Stimulated activated CD4-positive, alpha-beta T cell treated with anti-CD3 and anti-CD28 coated beads, Interleukin-1b, Interleukin-23, amount 100 ng/mL, for 1 hour (primary cell): ENCODE measurements at places on chromosomes 7 and 10.

- no peak for DNase-seq
Measured at GRCh38 chr10:69446650-69447151, 4.6 kb upstream of the TSPAN15 start.

DNA sequence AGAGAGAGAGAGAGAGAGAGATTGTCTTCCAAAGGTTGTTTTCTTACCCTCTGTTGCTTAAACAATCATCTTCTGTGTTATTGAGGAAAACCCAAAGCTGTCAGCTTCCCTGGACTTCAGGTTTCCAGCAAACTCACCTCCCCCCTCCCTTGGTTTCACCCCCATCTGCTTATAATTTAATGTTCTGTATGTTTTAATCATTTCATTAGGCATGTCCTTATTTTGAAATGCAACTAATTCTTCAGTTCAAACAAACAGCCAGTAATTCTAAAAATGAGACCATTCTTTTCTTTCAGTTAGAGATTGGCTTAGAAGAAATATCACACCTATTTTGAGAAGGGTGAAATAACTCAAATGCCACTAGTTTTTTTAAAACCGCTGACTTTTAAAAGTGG, 102.9 kb downstream of the FAM204A start:
- DNase-seq = no peak

- DNase-seq = no peak
Measured at GRCh38 chr10:36469585-36469984, 655.8 kb upstream of the ANKRD30A start.

DNA sequence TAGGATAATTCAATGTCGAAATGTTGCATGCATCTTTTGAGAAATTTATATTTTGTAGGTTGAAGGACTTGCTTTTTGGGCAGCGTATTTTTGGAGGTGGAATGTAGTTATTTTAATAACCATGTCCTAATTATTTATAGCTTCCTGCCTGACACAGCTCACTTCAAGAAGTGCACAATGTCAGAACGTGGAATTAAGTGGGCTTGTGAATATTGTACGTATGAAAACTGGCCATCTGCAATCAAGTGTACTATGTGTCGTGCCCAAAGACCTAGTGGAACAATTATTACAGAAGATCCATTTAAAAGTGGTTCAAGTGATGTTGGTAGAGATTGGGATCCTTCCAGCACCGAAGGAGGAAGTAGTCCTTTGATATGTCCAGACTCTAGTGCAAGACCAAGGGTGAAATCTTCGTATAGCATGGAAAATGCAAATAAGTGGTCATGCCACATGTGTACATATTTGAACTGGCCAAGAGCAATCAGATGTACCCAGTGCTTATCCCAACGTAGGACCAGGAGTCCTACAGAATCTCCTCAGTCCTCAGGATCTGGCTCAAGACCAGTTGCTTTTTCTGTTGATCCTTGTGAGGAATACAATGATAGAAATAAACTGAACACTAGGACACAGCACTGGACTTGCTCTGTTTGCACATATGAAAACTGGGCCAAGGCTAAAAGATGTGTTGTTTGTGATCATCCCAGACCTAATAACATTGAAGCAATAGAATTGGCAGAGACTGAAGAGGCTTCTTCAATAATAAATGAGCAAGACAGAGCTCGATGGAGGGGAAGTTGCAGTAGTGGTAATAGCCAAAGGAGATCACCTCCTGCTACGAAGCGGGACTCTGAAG, 620 bp downstream of the ZRANB1 start:
- no peak for DNase-seq

DNA sequence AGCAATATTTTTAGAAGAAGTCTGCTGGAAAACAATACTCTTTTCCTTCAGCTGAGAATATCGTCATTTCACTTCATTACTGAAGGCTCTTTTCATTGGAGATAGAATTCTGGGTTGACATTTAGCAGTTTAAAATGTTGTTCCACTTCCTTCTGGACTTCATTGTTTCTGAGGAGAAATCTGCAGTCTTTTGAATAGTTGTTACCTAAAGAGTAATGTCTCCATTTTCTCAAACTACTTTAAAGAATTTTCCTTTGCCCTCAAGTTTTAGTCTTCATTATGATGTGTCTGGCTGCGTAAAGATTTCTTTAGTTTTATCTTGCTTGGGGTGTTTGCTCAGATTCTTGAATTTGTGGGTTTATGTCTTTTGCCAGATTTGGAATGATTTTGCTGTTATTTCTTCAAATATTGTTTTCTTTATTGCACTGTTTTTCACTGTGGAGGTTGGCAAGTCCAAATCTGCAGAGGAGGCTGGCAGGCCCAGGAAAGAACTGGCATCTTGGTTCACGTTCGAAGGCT, 136.3 kb downstream of the DNAJB6 start:
- no peak for DNase-seq

DNA sequence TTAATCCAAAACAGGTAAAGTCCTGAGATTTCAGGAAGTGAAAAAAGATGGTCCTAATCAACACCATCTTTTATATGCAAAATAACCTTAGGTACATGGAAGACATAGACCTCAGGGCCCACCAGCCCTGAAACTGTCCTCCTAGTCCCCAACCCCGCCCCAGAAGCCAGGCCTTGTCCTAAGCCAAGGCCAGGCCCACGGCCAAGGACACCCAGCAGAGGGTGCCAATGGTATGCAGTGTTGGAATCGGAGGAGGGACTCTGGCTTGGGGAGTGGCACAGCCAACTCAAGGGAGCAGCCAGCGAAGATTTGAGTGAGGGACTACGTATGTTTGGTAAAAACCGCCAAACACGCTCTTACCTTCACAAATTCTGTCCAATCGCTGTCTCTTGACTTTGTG, 96.7 kb downstream of the ZRANB1 start:
- DNase-seq = no peak

GRCh38 chr7:91280604-91281003, 16.4 kb downstream of the FZD1 start:
- no peak for DNase-seq

GRCh38 chr10:71438761-71439160, 42.0 kb downstream of the CDH23 start:
- DNase-seq = no peak

DNA sequence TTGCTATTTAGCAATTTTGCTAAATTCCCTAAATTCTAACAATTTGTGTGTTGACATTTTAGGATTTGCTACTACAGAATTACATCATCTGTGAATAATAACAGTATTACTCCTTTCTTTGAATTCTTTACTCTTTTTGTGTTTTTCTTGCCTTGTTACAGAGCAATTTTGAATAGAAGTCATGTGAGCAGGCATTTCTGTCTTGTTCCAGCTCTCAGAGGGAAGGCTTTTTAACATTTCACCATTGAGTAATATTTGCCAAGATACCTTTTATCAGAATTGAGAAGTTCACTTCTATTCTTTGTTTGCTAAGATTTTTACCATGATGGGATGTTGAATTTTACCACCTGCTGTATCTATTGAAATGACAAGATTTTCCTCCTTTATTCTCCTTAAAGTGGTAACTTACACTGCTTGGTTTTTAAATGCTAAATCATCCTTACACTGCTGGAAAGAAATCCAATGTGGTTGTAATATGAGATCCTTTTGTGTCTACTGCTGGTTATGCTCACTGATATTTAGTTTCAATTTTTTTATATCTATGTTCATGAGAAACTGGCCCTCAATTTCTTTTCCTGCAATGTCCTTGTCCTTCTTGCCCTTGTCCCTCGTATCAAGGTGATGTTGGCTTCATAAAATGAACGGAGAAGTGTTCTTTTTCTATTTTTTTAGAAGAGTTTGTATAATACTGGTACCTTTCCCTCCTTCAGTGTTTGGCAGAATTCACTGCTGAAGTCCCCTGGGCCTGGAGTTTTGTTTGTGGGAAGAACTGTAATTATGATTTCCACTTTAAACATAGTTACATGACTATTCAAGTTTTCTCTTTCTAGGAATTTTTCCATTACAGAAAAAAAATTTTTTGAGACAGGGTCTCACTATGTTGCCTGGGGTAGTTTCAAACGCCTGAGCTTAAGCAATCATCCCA, 50.3 kb upstream of the ATP6V0A4 start:
- no peak for DNase-seq

- DNase-seq = no peak
Measured at GRCh38 chr7:22806752-22807151, 15.9 kb downstream of the TOMM7 start.

- DNase-seq = no peak
Measured at GRCh38 chr7:23938937-23939552, 229.0 kb downstream of the STK31 start.

DNA sequence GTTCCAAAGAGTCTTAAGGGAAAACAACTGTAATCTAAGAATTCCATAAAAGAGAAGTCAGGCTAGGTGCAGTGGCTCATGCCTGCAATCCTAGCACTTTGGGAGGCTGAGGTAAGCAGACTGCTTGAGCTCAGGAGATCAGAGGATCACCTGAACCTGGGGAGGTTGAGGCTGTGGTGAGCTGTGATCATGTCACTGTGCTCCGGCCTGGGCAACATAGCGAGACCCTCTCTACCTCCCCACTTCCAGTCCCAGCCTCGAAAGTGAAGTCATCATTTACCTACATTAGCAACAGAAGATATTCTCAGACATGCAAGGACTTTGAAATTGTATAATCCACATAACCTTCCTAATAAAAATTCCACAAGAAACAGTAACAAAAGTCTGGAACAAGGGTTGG, 129.8 kb upstream of the DNAJB12 start:
- DNase-seq = no peak

DNA sequence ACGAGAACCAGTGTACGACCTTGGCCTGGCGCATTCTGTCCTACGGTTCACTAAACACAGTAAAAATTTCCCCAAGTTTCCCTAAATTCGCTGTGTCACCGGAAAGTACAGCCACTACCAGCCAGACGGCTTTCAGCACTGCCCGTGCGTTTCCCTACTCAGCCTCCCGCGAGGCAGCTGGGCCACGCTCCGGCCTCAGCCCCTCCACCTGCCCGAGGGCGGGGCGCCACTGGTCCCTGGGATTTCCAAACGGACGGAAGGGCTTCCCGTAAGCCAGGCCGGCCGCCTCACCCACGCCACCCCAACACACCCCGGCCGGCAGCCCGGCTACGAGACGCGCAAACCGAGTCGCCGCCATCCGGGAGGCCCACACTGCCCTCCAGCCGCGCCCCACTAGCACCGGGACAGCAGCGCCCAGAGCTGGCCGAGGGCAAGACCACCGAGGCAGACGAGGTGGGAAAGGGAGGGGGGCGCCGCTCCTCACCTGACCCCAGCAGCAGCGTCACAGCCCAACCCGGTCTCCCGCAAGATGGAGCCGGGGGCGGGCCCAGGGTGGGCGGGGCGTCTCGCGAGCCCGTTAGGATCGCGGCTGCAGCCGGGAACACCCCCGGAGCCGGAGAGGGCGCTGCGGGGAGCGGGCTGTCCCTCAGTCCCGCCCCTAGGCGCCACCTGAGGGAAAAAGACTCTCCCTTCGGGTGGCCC, at the start of gene ANXA7:
Gene ANXA7, minus strand, starts transcription at position 531 of the 702 bp plus-strand sequence. CDS start 13,202 bp downstream, outside the sequence.
- DNase-seq = peak; percentile 97

DNA sequence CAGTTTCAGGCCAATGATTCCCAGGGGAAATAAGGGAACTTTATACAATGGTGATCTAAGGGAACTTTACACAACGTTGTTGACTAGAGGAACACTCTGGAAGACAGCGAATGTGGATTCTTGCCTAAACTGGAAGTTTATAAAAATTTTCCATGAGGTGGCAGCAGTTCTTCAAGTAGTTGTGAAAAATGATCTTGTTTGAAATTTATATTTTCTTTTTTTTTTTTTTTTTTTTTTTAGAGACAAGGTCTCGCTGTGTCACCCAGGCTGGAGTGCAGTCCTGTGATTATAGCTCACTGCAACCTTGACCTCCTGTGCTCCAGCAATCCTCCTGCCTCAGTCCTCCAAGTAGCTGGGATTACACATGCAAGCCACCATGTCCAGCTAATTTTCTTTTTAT, 32.1 kb upstream of the GTF2I start:
- no peak for DNase-seq
